Fibroblast of the aortic adventitia (primary cell): ENCODE measurements at places on chromosomes 2 and 18. TPM values are rescaled to one million over a fixed set of nuclear protein-coding genes. Genes with fewer than 3 reads are reported as not detected.

Gene MC5R
- total RNA-seq = not detected in 2 replicates

GRCh38 chr2:164655336-164655735, 34.1 kb upstream of the GRB14 start:
- peak; percentile 43 for DNase-seq

Gene PLGLB2
- 2.3 TPM in 1 of 2 replicates, not detected in the other for total RNA-seq

- no peak for DNase-seq
Observed at GRCh38 chr2:168529054-168529833, 73.2 kb downstream of the CERS6 start.

Gene SEH1L
- 52.2 and 68.8 TPM in 2 replicates for total RNA-seq

- DNase-seq = no peak
Observed at GRCh38 chr2:16015210-16015902, 75.0 kb downstream of the MYCN start.

DNA sequence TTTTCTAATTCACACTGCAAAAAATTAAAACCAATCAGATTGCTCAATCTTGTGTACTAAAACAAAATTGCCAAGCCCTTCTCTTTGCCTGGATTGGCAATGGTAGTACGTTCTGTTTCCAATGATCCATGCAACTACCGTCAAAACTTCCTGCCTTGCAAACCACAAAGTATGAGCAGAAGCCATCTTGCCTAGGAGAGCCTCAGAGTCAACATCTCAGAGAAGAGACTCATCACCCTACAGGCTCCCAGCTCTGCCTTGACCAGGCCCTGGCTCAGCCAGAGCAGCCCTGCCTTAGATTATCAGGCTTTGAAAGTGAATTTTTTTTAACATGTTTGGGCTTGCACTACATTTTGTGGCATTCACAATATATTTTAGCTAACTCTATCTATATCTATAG, 574.1 kb downstream of the SATB2 start:
- DNase-seq = no peak

DNA sequence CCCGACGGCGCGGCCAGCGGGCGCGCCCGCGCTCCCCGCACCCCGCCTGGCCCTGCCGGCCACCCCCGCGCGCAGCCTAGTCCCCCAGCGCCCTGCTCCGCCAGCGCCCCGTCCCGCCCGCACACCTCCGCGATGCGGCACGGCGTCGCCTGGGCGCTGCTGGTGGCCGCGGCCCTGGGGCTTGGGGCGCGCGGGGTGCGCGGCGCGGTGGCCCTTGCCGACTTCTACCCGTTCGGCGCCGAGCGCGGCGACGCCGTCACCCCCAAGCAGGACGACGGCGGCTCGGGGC, 232 bp downstream of the SNED1 start:
- DNase-seq = no peak

DNA sequence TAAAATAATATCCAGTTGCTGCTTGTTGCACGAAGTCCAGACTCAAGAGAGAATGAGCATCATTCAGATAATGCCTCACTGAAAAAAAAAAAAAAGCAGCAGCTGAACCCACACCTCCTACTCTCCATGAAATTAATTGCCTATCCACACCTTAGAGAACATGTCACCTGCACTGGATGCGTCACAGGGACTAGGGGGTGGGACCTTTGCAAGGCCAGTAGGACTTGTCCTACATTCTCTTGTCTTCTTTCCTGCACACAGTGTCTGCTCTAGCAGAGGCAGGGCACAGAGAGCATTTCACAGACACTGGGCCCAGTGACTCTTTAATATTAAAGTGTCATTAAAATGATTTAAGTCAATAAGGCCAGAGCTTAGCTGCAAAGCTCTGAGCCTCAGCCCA, at the start of gene ABCA12:
TSS of gene ABCA12 (minus strand) at position 148 of the 400 bp plus-strand sequence. CDS start 418 bp downstream, outside the sequence.
- no peak for DNase-seq

Gene CFAP221
- total RNA-seq = not detected in 2 replicates

DNA sequence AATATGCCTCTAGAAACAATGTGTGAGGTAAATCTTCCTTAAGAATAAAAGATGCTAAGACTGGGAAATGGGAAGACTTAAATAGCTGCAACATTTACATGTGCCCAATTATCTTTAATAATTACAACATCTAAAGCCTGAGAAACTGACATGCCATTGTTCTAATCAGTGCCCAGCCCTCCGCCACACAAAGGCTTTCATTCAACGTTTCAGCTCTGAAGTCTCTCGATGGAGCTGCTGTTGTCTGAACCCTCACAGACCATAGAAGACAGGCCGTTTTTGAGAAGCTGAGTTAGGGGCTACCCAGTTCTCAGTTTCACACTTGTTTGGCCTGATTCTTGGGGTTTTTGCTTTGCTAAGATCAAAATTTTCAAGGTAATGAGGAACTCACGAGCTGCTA, 315.4 kb upstream of the CHST9 start:
- no peak for DNase-seq

- DNase-seq = no peak
Observed at GRCh38 chr2:101185085-101185484, 33.9 kb upstream of the TBC1D8 start.

DNA sequence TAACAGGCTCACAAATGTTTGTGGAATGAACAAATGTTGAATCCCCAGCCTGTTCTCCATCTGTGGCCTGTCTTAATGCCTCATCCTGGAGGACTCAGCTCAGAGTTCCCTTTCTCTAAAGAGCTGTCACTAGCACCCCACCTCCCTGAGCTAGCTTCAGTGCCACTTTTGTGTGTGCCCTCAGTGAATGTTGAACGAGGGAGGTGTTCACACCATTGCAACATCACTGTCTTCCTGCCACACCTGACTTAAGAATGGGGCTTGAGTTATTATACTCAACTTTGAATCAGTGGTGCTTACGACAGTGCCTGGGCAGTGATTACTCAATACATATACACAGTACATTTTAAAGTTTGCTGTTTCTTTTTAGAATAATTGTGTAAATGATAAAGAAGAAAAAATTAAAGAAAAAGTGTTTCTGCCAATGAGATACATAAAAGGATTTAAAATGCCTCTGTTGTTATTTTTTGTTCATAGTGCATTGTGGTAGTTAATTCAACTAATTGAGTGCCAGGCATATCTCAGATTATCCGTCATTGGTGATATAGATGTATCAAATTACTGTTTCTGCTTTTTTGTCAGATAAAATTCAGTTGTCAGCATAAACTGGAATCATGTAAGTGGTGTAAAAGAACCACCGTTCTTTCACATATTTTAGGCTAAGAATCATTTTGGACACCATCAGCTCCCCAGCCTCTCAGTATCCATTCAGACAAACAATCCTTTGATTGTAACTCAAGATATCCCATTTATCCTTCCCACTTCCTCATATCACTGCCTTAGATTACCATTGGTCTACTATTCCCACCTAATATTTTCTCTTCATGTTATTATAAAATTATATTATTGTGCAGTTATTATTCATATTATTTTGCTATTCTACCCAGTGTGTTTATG, 304.7 kb downstream of the PTPRM start:
- no peak for DNase-seq

Gene SOCS6
- 26.2 and 36.7 TPM in 2 replicates for total RNA-seq

DNA sequence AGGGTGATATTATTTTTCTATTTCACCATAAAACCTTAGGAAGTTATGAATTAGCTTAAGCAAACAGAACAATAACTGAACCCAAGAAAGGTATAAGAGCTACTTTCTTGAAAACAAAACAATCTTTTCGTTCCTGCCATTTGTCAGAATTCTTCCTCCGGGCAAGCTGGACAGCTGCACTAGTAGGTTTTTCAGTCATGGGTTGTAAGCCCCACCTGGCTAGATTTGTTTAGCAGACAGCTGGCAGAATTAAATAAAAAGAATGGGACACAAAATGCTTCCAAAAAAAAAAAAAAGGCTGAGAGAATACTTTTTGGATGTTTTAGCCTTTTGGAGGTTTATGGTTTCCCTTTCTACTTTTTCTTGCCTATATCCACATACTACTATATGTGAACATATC, 694.1 kb downstream of the ARHGAP15 start:
- DNase-seq = no peak

DNA sequence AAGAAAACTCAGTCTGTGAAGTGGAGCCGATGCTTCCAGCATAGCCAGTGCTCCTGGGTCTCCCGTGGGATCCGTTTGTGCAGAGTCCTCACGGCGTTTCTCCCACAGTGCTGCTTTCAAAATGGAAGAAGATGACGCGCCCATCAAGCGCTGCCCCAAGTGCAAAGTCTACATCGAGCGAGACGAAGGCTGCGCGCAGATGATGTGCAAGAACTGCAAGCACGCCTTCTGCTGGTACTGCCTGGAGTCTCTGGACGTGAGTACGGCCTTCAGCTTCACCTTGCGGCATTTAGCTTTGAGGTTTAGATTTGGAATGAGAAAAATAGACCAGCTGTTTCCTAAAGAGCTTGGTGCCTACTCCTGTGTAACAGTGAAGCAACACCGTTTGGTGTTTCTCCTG, 107.0 kb downstream of the RNF144A start:
- no peak for DNase-seq
